NCI-H446 (cell line): ENCODE measurements at places on chromosomes 1 and 21.

DNA sequence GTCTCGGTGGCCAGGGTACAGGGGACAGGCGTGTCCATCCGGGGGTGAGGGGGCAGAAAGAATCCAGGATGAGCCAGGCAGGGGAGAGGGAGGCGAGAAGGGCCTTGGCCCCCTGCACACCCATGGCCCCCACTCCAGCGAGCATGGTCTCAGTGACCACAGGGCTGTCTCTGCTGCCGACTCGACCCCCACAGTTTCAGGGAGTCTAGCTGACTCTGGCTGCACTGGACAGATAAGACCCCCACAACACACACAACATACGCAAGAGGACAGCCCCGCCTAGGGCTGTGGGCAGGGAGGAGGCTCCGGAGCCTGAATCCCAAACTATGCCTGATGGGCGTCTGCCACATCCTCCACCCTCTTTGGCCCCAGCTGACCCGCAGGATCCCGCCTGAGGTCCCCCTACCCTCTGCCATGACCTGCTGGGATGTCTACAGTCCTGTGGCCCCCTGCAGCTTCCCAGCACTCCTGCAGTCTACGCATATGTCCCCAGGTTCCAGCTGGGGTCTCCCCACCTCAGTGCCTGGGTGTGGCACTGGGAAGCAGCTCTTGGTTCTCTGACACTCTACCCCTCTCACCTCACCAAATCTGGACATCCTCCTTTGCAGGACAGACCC lies 22.0 kb downstream of the WNT9A start:
- no peak for DNase-seq

DNA sequence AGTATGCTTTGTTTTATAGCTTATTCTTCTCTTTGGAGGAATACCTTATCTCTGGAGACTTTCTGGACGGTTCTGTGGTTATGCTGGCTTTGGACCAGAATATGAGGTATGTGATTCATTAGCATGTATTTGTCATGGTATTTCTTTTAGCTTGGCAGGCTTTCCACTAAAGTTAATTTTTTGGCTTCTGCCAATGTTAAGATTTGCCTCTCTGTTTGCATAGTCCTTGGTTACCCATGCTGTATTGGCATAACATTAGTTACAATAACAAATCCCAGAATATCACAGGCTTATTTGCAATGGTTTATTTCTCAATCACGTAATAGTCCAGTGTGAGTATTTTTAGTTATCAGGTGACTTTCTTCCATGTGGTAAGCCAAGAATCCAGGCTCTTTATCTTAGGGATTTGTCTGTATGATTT lies 9.7 kb downstream of the ZMPSTE24 start:
- DNase-seq: no peak

DNA sequence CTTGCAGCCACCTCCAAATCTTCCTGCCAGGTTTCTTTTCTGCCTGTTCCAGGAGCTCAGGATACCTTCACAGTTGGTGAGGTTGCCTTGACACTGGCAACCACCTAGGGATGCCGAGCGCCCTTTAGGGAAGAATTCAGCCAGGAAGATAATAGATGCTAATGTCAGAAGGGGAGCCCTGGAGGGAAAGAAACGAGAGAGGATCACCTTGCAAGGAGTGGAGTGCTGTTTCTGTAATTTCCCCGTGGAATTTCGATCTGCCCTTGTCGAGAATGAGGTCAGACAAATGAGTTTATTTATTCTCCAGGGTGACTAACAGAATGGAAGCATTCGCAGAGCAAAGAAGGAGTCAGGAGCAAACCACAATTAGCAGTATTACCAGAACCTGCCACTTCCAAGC lies 315.8 kb upstream of the KAZN start:
- DNase-seq: no peak

- DNase-seq: no peak
Measured at GRCh38 chr1:181135437-181135731, 46.9 kb downstream of the IER5 start.

DNA sequence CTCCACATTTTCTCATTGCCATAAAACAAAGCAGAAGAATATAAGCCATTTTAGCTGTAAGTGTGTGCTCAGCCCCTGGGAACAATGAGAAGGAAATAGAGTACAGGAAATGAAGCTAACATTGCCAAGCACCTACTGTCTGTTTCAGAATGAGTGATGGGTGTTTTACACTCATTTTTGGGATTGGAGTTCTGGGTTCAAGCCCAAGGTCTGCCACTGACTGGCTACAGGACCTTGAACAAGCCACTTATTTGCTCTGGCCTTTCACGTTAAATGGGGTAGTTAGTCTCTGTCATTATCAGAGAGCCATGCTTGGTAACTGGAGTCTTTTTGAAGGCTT lies 80.7 kb upstream of the KAZN start:
- no peak for DNase-seq

GRCh38 chr1:156128308-156128653 lies 13.8 kb downstream of the LMNA start:
- no peak for DNase-seq

DNA sequence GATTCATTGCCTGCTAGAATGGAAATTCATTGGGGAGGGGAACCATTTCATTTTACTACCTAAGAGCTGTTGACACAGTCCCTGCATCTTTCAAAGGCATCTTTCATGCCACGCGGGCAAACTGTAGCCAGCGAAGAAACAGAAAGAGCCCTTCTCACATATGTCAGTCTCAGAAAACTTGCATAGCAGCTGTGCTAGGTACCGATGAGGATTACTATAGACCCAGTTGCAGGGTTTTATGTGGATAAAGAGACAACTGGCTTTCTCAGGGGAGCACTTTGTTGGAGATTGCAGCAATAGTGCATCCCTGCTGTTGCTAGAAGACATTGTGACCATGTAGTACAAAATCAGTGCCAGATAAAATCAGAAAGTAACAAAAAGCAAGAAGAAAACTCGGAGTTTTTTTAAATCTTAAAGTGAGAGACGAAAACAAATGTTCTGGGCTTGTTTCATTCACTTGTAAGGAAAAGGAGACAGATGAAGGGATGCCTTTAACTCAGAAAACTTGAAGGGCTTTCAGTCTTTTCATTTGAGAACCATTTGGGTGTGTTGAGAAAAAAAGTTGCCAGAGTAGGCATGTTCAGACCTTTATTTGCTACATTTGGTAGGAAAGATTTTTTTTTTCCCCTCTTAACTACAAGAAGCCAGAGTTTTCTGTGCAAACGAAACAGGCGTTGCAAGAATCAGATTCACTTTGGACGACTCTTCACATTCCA lies 804.1 kb downstream of the USP25 start:
- peak; percentile 46 for DNase-seq
